Airway epithelial cell (primary cell): ENCODE measurements at places on chromosomes 2 and 18. TPM values are rescaled to one million over a fixed set of nuclear protein-coding genes. Genes with fewer than 3 reads are reported as not detected.

The CLEC4F gene
- not detected in 2 replicates for total RNA-seq

The PLGLB1 gene
- total RNA-seq = not detected in 2 replicates

The VWA3B gene
- not detected in 2 replicates for total RNA-seq

The DLGAP1 gene
- 0.07 and 0.33 TPM in 2 replicates for total RNA-seq

The MXD1 gene
- total RNA-seq = 9.2 and 13.5 TPM in 2 replicates

The IL18RAP gene
- total RNA-seq = not detected in 2 replicates
